ENCODE measurements at places on chromosomes 6 and 20.

GRCh38 chr6:79734374-79734773 is 103.2 kb downstream of the SH3BGRL2 start:
- DNase-seq, result no peak

DNA sequence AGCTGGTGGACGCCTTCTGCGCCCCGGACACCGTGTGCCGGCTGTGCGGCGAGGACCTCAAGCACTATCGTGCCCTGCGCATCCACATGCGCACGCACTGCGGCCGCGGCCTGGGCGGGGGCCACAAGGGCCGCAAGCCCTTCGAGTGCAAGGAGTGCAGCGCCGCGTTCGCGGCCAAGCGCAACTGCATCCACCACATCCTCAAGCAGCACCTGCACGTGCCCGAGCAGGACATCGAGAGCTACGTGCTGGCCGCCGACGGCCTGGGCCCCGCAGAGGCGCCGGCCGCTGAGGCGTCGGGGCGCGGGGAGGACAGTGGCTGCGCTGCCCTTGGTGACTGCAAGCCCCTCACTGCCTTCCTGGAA is 82.7 kb downstream of the SSR1 start:
- no peak for DNase-seq

- DNase-seq, result peak; percentile 76
These were observed 114.4 kb upstream of the MAP3K7 start for GRCh38 chr6:90701146-90701781.

GRCh38 chr6:3482869-3483268 is 26.0 kb upstream of the SLC22A23 start:
- DNase-seq, result no peak

DNA sequence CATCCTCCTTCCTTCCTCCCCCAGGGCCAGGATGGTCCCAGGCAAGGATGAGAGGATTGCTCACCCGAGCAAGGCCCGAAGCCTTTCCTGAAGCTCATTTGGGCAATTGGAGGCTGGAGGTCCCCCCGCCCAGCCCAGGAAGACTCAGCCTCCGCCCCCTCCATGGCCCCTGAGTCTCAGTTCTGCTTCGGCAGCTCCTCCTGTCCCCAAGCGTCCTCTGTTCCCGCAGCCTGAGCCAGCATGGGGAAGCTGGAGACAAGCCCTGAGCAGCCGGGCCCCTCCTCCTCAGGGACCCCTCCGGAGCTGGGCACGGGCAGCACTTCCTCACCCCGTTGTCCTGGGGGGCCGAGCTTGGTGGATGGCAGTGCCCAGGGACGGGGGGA is 26.0 kb downstream of the SLC17A9 start:
- DNase-seq, result no peak

DNA sequence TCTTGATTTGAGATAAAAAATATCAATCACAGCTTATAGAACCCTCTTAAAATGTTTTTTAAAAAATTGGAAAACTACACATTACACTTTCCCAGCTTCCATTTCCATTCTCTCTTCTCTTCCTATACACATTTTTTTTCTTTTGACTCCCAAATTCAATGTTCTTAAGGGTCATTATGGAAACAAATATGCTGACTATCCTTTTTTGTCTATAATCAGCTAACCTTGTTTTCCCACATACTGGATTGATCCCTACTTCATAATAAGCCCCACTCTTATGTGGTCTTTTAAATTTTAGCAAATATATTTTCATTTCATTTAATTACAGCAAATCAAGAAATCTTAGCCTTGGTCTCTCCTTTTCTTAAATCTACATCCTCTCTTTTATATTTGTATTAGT is 378.4 kb downstream of the MEI4 start:
- no peak for DNase-seq

DNA sequence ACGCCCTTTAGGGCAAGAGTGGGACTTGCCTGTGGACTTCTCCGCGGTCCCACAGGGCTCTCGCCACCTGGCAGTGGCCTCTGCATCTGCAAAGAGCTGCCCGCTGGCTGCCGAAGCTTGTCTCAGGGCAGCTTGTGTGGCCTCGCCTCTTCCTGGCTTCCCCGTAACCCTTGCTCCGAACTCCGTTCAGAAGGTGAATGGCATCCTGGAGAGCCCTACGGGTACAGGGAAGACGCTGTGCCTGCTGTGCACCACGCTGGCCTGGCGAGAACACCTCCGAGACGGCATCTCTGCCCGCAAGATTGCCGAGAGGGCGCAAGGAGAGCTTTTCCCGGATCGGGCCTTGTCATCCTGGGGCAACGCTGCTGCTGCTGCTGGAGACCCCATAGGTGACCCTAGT is 3.0 kb downstream of the RTEL1 start:
- no peak for DNase-seq

- no peak for DNase-seq
These were observed 63.5 kb downstream of the RIN2 start for GRCh38 chr20:19821606-19822005.

- DNase-seq, result no peak
These were observed 204.1 kb upstream of the AGPAT4 start for GRCh38 chr6:161477876-161478425.

GRCh38 chr6:98929498-98930060 is 18.2 kb downstream of the FBXL4 start:
- DNase-seq, result no peak

GRCh38 chr6:105568142-105568541 is 165.3 kb upstream of the PREP start:
- no peak for DNase-seq

DNA sequence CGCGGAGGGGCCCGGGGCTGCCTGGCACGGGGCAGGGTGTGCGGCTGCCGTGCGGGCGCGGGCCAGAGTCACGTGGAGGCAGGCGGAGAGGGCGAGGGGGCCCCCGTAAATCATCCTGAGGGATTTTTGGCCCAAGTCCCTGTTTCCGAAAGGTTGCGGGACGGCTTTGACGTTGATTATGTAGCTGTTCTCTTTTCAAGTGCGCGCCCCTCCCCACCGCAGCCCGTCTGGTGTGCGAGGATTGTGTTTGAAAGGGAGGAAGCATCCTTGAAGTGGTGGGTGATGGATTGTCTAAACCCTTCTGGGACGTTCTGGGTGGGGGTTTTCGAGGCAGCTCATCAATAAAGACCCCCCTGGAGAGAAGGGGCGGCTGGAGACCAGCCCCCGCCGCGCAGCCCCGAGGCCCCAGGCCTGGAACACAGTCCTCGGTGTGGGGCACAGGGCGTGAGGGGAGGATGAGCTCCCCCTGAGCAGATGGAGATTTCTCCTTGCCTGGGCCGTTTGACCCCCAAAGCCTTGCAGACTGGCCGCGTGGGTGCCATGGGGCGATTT is 7.0 kb upstream of the FOXF2 start:
- DNase-seq, result no peak

DNA sequence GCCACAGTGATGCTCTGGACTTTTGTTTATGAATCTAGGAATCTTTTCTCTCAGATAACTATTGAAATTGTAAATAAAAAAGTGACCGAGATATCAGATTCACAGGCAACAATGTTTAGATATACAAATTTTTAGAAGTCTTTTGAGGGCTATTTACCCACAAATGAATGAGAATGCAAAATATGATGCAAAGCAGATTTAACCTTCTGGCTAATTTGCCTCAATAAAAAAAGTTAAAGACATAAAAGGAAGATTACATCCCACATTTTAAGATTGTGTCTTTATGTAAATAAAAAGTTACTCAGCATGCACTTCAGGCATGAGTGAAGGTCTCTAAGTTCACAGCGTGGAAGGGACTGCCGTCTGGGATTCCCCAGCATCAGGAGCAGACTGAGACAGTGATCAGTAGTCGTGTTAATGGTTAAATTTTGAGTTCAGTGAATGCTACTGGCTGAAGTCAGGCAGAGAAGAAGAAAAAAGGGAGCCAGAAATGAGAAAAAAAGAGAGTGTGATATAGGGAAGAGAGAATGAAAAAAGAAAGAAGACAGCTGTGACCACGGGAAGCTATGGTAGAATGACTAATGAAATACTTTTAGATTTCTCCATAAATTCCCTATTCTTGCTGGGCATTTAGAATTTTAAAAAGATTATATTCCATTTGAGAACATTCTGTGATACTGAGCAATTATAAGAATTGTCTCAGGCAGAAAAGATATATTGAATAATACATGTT is 93.6 kb downstream of the MYB start:
- no peak for DNase-seq

- no peak for DNase-seq
These were observed 55.8 kb downstream of the ERMARD start for GRCh38 chr6:169807229-169807628.

DNA sequence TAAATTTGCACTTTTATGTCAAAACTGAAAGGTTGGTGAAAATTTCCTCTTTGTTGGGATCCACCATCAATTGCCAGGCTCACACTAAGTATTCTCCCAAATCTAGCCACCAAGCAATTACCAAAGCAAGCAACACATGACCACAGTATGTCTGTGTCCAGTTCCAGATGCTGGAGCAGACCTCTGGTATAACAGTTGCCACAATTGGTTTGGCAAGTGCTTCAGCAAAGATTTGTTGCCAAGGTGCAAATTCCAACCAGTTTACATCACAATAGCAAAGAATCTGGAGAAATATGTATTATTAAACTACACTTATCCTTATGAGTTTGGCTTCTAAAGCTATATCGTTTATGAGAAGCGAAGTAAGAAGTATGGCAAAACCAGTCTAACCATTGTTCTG is 6.4 kb downstream of the GTF2H5 start:
- no peak for DNase-seq

DNA sequence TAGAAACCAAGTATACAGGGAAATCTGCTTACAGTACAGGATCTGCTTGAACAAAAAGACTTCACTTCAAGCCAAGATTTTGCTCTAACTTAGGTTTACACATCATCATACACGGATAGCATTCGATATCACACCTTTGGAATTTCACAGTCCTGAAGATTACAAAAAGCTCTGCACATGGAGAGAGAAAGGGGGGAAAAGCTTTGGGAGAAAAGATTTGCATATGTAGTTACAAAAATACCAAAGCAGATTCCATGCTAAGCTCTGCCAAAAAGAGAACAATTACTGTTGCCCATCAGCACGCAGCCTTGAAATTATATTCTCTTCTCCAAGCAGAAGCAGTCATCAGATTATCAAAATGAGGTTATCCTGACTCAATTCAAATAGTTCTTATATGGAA is 62.0 kb downstream of the HIVEP2 start:
- DNase-seq, result no peak

DNA sequence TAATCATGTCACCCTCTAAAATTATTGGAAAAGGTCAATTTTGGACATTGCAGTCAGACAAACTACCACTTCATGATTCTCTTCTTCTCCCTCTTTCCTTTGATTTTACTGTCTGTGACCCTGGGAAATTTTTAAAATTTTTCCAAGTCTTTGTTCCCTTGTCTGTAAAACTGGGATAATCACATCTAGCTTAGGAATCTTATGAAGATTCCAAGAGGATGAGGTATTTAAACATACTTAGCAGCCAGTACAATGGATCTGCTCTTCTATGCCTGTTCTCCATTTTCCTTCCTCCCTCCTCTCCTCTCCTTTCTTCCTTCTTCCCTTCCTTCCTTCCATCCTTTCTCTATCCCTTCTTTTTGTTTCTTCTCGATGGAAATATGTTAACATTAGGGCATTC is 651.6 kb upstream of the MARCKS start:
- DNase-seq, result no peak

- DNase-seq, result no peak
These were observed 13.4 kb downstream of the SNX14 start for GRCh38 chr6:85580118-85580877.

- DNase-seq, result no peak
These were observed 25.3 kb upstream of the CSNK2A1 start for GRCh38 chr20:568673-569415.

GRCh38 chr6:141539617-141540016 is 593.1 kb upstream of the GJE1 start:
- DNase-seq, result no peak

GRCh38 chr6:34908194-34908593 is 19.1 kb downstream of the ANKS1A start:
- no peak for DNase-seq

- DNase-seq, result no peak
These were observed 12.1 kb upstream of the CNKSR3 start for GRCh38 chr6:154522576-154522975.

DNA sequence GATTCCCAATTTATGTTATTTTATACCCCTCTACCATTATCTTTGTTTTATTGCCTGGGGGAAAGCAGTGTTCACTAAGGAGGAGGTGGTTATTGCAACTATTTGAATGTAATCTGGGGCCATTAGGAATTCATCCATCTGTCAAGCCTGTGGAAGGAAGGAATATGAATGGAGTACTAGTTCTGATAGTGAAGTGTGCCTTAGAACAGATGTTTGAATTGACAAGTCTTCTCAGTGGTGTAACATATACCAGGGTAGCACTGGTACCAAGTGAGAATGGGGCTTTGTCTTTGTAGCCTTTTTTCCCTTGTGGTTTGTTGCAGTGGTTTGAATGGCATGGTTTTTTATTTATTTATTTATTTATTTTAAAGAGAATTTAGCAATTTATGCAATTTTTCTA is 27.9 kb upstream of the HDAC2 start:
- no peak for DNase-seq

DNA sequence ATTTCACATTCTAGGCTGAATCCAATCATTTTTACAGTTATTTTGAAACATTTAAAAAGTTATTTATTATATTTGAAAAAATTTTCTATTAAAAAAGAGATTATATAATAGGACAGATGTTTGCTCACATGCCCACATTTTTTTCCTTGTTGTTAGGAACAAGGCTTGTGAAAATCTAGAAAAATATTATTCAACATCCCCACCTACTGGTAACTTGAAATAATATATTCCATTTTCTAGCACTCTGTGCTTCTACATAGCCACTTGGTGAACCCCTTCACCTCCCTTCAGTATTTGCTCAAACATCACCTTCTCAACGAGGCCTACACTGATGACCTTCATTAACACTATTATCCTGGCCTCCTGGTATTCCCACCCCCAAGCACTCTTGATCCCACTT is 18.3 kb upstream of the GPRC6A start:
- no peak for DNase-seq

DNA sequence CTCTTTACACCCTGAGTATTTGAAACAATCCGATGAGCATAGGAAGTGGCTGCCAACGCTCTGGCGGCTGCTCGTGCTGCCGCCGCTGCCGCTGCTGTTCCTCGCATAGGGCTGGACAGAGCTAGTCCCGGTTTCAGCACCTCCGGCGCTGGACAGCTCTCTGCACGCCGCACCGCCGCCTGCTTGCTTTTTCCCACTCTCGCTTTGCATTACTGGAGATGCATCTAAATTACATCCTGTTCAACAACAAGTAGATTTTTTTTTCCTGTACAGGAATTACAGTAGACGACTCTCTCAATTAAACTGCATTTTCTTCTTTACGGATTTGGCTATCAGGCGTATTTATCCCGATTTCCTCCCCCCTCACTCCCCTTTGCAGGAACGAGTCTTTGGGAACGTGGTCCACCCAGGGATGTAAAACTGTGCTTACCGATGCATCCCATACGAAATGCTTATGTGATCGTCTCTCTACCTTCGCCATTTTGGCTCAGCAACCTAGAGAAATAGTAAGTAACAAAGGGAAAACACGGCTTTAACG is 563.8 kb downstream of the LMBRD1 start:
- peak; percentile 52 for DNase-seq

- DNase-seq, result peak; percentile 35
These were observed 41.8 kb downstream of the FARS2 start for GRCh38 chr6:5302995-5303622.

DNA sequence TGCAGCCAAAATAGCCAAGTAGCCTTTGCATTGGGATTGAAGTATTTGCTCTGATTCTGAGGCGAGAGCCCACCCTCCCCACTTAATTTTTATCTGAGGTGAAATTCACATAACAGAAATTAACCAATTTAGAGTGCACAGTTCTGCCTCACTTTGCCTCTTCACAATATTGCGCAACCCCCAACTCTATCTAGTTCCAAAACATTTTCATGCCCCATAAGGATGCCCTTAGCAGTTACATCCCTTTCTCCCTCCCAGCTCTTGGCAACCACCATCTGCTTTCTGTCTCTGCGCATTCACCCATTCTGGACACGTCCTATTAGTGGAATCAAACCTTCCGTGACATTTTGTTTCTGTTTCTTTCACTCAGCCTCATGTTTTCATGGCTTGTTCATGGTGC is 9.0 kb downstream of the MAS1L start:
- DNase-seq, result no peak

Measured in iPS DF 19.7 (cell line).